Activated T-cell treated with anti-CD3 and anti-CD28 coated beads for 1 hour (primary cell): ENCODE measurements at places on chromosomes 7 and 10.

- DNase-seq: no peak
Measured at GRCh38 chr7:37901890-37902524, 14.6 kb downstream of the SFRP4 start.

DNA sequence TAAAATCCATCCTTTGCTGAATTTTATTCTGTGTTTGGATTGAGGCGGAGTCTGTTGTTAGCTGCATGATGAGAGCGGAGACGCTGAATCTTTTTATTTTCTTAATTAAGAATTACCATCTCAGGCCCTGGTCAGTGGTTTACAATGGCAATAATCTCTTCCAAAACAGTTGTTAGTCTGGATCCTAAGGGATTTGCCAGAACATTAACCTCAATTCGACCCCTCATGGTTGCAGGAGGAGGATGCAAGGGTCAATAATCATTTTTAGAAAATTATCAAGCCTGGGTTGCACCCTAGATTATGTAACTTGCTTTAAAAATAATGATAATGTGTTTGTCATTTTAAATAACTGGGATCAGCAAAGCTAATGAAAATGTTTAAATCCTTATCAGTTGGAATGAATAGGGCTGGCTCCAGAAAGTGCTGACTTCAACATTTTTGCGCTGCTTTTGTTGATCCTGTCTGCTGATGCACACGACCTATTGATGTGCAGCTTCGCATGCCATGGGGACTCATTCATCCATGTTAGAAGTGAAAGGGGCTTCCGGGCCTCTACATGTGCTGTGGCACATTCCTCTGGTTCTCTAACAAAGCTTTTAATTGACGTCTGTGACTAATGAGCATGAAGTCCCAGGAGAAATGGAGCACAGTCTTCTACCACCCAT is 80.7 kb upstream of the KIAA1217 start:
- no peak for DNase-seq

- no peak for DNase-seq
Measured at GRCh38 chr7:142053988-142054387, 57.5 kb upstream of the MGAM2 start.

- DNase-seq: no peak
Measured at GRCh38 chr7:916291-916941, 38.1 kb downstream of the ADAP1 start.

DNA sequence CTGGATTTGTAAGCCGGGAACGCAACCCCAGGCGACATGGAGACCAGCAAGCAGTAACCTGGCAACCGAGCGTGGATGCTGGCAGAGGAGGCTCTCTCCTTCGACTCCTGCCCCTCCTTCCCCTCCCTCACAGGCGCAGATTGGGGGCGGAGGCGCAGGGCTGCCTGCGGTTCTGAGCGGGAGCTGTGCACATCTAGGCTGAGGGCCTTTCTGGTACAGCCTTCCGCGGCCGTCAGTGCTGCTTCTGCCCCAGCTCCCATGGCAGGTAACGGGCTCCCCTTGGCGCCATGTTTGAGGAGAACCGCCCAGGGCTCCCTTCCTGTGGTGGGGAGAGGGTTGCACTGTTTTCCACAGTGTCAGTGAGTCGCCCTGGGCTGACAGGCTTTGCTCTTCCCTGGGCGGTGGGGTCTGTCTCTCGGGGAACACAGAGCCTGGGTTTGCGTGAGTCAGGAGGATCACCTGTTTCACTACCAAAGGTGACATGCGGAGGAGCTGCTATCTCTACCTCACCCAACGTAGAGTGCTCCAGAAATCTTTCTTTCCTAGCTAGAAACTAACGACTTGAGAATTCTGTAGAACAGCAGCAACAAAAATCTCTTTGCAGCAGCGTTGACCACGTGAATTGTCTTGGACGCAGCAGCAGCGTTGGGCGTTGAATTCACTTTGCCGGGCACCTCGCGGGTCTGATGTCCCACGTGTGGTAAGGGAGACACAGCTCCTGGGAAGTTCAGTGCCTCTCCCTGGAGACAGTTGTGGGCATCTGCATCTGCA is 154.8 kb upstream of the COBL start:
- no peak for DNase-seq

DNA sequence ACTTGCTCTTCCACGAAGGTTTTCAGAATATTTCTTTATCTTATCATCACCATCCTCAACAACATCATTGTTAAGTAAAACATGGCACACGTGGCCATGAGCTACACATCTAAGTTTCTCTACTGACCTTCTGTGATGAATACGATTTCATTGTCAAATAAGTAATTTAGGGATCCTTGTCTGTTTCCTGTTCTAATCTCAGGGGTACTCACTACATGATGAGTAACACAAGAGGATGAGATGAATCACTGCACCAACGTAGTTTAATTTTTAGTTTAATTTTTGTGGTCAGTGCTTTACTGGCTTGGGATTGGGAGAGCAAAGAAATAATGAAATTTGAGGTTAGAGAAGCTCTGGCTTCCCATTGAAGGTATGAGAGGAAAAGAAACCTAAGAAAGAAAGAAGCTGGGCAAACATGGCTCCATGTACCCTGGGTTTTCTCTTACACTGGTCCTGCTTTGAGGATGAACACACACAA is 461.9 kb upstream of the KLF6 start:
- DNase-seq: no peak

DNA sequence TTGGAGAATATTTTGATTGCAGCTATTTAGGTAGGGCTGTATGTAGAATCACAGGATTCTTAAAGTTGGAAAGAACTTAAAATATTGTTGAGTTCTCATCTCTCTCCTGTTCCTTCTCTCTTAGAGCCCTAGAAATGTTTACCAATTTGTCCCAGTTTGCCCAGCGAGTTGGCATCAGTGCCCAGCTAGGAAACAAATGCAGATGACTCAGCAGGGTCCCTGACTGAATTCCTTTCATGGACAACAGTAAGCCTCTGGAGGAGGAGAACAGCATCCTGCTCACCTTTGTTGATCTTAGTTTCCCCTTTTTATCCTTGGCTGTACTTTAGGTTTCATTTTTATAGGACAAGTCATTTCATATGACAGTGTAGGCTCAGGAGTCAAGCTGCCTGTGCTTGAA is 89.3 kb downstream of the SEC23IP start:
- DNase-seq: no peak

DNA sequence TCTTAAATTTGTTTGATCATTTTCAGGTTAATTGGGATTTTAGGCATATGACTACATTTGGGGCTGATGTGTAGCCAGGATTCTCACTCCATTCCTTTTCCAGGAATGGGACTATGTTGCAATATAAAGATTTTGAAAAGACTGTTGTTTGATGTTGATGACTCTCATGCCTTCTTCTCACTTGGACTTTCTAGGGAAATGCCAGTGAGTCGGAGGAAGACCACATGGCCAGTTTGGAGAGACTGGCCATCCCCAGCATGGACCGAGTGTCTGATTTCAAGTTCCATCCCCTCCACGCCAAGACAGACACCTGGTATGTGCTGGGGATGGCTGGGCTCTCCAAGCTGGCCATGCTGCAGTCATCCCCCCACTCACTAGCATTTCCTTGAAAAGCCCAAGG is 5.5 kb downstream of the IGFBP3 start:
- DNase-seq: no peak

GRCh38 chr7:127904670-127904985 is 126.6 kb downstream of the LRRC4 start:
- DNase-seq: no peak

- no peak for DNase-seq
Measured at GRCh38 chr7:135800560-135800959, 51.9 kb upstream of the FAM180A start.

DNA sequence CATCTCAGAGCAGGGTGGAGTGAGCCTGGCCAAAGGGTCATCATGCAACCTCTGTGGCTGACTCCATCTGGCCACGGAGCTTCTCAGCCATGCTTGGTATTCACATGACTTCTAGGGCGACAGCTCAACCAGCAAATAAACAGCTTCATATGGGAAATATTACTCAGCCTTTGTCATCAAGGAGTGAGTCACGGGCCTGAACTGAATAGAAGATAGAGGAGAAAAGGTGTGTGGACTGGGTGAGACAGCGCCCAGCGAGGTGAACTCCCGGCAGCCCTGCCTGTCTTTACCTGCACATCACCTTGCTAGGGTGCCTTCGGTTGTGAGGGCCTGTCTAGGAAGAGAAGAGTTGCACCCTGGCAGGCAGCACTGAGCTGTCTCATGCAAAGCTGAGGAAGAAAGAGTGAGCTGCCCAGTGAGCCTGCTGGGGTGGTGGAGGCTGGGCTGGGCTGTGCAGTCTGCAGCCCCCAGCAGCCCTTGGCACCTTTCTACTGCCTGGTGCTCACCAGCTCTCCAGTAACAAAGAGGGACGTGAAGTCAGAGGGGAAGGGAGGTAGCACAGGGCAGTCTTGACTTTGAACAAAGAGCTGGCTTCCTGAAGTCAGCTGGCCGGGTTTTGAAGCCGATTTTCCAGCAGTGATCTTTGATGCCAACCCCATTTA is 114.2 kb downstream of the EGFR start:
- DNase-seq: no peak

DNA sequence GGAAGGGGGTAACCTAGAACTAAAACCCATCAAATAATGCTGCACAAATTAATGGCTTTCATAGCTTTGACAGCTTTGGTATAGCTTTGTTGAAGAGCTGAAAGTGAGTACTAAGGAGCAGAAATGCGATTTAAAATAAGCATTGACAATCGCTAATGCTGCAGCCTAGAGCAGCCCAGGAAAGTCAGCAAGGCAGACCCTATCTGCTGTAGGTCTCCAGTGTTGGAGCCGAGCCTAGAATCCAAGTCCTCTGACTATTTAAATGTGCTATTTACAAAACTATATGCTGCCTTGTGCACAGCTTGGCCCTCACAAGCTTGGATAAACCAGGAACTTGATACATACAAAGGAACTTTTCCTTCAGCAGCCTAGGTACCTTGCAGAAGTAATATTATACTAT is 64.9 kb upstream of the ASAH2 start:
- DNase-seq: no peak

- no peak for DNase-seq
Measured at GRCh38 chr10:28680358-28680752, 3.0 kb downstream of the BAMBI start.
